ENCODE measurements at places on chromosomes 12 and 14.
A peak's percentile ranks its signal among the peaks of the same experiment; 100 is the strongest.

DNA sequence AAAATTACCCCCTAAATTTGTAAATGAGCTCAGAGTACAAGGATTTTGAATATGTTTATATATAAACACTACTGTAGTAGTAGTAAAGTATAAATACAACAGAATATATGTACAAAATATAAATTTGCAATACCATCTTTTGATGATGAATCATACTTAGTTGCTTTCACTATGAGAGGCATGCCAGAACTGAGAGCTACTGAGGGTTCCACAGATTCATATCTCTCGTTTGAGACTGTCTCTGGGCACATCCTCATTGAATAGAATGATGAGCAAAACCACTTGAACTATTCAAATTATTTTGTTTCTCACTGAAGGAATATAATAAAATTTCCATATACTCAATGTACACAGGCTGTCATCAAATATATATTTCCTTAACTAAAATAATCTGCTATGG, 417.6 kb downstream of the NAV3 start:
- DNase-seq, result no peak

DNA sequence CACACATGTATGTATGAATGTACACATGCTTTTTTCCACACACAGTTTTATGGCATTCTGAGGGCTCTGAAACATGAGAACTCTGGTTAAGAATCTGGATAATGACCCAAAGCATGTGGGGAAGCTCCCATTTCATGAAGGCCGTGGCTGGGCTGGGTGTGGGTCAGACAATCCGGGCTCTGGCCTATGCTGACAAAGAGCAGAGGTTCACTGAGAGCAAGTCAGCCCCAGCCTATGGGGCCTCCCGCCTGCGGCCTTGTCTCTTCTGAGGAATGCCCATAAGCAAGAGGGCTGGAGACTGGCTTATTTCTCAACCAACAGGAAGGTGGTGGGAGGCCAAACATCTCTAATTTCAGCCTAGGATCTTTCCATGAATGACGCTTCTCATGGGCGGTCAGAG, 8.5 kb downstream of the MYH6 start:
- no peak for DNase-seq

GRCh38 chr14:69573831-69574262, 824 bp downstream of the CCDC177 start:
- DNase-seq, result no peak

DNA sequence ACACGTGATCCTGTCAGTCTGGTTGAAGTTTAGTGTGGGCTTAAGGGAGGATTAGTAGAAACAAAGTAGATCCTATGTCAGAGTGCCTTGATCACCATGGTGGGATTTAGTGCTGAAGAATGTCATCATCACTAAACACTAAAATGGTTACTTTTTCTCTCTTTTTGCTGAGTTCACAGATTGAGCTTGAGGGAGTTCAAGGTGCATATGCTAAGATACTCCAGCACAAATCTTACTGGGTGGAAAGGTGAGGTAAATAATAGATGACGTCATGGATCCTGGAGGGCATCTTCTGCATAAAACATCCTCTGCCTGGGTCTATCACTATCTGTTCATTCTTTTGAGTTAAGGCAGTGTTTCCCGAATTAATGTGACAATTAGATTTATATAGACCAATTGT, 4.9 kb downstream of the GALNT8 start:
- no peak for DNase-seq

GRCh38 chr12:76329159-76329558, 19.1 kb downstream of the BBS10 start:
- peak; percentile 25 for DNase-seq

DNA sequence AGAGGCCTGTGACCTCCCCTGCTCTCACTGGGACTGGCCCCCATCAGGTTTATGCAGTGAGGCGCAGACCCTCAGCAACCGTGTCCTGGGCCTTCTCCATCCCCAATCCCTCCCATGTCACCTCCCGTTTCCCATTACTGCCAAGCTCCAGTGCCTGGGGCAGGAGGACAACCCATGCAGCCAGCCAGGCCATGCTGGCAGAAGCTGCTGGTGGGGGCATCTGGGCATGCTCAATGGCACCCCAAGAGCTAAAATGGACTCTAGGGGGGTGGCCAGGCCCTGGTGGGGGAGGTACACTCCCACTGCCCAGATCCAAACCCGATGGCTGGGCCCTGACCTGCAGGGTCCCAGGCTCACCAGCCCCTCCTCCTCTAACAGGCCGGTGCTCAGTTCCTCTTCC, 20.5 kb upstream of the GPR132 start:
- no peak for DNase-seq

DNA sequence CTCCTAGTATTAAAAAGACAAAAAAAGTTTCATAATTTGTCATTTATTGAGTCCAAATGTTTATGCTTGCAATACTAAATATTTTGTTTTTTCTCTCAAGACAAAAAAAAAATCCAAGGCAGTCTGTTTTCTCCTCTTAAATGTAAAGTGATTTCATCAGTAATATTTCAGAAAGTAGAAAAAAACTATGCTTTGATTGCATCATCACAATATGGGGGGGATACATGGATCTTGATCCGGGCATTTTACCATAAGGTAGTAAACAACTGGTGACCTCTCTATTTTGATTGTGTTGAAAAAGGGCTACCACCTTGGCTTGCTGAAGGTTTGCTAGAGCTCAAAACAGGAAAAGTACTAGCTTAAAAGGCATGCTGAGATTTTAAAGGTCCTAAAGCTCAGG, 43.6 kb downstream of the ERGIC2 start:
- no peak for DNase-seq

DNA sequence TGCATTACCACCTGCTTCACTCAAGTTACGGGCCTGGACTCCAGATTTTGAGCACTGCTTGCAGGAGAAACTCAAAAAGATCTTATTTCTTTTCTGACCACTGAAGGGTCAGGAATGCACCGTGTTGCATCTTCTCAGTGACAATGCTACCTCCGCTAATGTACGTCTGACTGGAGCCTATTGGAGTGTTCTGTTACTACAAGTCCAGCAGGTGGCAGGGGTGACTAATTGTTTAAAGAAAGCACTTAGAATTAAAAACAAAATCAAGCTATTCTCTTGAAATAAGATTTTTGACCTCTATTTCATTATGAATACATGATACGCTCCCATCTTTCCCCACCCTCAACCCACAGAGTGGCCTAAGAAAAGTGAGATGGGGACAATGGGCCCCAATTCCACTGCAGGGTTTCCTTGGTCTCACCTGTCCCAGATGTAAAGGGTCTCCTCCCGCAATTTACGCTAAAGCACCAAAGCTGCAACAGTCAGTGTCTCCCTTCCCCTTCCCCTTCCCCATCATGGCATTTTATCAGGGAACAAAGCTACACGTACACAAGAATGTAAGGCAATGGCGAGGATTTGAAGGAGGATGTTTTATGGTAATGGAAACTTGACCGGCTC, 2.2 kb downstream of the TBPL2 start:
- no peak for DNase-seq

GRCh38 chr14:23865502-23865901, 88.1 kb upstream of the DHRS4 start:
- no peak for DNase-seq

DNA sequence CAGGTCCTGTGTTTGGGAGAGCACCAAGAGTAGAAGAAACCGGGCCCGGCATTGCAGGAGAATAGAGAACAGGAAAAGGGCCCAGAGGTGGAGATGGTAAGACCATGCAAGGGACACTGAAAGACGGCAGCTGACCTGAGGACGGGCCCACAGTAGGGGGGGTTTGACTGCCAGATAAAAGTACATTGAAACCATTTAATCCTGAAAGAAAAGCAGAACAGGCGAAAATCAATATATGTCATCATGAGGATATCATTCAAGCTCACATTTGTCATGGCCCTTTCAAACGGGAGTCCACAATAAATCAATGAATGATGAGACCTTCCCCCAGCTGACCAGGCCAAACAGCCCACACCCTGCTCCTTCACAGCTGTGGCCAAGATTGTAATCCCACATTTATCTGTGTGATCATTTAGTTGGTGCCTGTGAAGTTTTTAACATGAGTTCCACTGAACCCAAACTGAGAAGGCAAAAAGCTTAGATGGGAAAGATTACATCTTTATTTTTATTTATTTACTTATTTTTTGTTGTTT, 39.5 kb downstream of the E2F7 start:
- no peak for DNase-seq

GRCh38 chr12:107349008-107349747, 255.8 kb upstream of the CRY1 start:
- peak; percentile 25 for DNase-seq

DNA sequence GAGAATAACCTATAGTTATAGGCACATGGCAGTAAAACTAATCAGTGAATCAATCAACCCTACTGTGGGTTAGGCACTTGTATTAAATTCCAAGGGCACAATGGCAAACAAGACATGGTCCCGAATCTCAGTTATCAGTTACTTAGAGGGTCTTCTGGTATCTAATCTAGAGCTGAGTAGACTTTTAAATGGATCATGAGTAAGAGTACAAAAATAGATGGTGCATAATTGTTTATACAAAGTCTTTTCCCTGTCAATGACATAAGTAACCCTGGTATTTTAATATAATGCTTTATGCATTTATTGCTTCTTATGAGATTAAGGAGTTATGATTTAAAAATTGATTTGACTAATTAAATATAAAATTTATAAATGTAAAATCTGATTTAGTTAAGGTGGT, 23.0 kb upstream of the KCNJ8 start:
- no peak for DNase-seq

GRCh38 chr12:128857133-128857763, 4.0 kb downstream of the GLT1D1 start:
- DNase-seq, result no peak

DNA sequence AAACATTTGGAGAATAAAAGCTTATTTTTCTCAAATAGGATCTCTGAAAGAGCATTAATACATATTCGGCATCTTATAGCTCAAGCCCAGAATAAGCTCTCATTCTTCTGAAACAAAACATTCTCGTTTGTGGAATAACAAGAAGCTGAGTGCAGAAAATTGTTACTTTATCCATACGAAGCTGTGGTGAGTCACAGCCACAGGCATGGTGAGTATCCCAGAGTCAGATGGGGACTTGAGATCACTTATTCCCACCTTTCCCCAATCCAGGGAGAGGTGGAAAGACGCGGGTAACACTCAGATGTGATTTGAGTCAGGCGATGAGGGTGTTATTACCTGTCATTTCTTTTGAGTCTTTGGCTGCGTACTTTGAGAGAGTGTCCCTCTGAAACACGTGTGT, 214.6 kb upstream of the TMEM132C start:
- DNase-seq, result no peak

DNA sequence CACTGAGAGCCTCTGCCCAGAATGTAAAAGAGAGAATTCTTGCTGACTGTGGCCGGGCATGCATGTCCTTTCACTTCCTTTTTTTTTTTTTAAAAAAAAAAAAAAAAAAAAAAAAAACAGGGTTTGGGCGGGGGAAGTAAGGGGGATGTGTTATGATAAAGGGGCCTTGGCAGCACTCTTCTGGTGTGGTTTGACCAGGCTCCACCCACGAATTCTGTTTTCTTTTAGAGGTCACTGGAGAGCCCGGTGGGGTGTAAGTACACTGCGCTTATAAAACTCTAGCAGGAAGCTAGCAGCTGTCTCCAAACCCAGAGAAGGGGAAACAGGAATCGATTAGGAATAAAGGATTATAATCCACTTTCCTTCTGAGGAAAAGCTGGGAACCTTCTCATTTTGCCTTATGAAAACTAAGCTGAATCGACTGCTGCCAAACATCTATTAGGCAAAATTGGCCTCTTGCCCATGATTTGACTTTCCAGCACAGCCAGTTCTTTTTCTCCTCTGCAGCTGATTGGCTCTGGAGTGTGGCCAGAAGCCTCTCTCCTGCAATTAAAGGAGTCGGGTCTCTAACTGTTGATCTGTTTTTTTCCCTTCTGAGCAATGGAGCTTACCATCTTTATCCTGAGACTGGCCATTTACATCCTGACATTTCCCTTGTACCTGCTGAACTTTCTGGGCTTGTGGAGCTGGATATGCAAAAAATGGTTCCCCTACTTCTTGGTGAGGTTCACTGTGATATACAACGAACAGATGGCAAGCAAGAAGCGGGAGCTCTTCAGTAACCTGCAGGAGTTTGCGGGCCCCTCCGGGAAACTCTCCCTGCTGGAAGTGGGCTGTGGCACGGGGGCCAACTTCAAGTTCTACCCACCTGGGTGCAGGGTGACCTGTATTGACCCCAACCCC, 27.7 kb upstream of the HIGD1C start:
- peak; percentile 82 for DNase-seq

GRCh38 chr14:102629808-102630350, 37.4 kb downstream of the RCOR1 start:
- no peak for DNase-seq

- DNase-seq, result no peak
These were observed 1293.6 kb downstream of the AACS start for GRCh38 chr12:126358806-126359205.

DNA sequence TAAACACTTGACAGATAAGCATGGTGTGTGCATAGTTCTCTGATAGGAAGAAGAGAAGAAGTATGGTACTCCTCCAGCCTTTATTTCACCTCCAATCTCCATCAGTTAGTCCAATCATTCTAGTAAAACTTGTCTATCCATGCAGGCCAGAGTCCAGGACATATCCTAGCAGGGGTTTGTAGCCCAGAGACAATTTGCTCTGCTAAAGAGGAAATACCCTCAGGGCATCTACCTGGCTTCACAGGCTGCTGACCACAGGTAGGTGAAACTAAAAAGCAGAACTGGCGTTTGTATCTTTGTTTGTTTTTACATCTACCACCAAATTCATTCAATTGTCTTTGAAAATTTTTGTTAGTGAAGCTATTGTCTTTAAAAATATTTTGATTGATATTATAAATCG, 717.6 kb downstream of the FSCB start:
- DNase-seq, result no peak

DNA sequence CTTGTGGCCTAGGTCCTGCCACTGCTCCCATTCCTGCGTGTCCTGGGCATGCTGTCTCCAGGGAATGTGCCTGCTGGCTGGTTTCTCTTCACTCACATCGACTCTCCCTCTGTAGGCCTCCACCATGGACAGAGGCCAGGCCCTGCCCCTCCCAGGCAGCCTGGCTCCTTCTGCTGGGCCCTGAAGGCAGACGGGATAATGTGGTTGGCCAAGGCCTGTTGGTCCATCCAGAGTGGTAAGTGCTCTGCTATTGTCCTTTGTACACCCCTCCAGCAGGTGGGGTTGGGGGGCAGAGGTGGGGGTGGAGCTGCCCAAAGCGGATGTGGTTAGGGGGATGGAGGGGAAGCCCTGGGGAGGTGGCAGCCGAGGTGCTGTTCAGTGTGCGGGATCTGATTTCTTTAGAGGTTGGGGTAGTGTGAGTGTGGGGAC, 9.5 kb upstream of the NR4A1 start:
- no peak for DNase-seq

- no peak for DNase-seq
These were observed 33.4 kb downstream of the SUSD6 start for GRCh38 chr14:69644814-69645213.

DNA sequence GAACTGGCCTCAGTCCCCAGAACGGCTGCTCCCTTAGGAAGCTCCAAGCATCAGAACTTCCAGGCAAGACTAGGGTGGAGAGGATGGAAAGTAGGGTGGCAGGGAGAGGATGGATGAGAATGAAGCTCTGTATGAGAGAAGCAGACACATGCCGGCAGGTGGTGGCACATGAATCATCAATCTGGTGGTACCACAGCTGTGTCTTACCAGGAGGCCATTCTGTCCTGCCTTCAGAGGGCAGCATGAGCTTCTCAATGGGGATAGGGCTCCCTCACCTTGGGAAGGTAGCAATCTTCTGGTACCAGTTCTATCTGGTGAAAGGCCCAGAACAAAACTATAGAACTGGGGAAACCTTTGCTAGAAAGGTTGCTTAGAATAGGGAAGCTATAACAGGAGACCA, 55.4 kb upstream of the PYGL start:
- DNase-seq, result no peak

GRCh38 chr14:102917469-102918211, 4.8 kb upstream of the AMN start:
- DNase-seq, result no peak

- peak; percentile 31 for DNase-seq
These were observed 75.0 kb downstream of the TGFB3 start for GRCh38 chr14:75906680-75907280.

Data from glomerular endothelial cell (primary cell).